Fibroblast of upper back skin (primary cell): ENCODE measurements at places on chromosomes 1 and 21.

DNA sequence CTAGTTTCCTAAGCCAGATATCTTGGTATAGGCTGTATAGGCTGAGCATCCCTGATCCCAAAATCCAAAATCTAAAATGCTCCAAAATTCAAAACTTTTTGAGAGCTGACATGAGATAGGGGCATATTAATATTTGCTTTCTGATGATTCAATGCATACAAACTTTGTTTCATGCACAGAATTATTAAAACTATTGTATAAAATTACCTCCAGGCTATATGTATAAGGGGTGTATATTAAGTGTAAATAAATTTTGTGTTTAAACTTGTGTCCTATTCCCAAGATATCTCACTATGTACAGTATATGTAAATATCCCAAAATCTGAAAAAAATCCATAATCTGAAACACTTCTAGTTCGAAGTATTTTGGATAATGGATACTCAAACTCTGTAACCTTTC lies 2.6 kb downstream of the WDR64 start:
- DNase-seq, result no peak

- DNase-seq, result no peak
Observed at GRCh38 chr1:45804669-45804969, 1.2 kb downstream of the MAST2 start.

DNA sequence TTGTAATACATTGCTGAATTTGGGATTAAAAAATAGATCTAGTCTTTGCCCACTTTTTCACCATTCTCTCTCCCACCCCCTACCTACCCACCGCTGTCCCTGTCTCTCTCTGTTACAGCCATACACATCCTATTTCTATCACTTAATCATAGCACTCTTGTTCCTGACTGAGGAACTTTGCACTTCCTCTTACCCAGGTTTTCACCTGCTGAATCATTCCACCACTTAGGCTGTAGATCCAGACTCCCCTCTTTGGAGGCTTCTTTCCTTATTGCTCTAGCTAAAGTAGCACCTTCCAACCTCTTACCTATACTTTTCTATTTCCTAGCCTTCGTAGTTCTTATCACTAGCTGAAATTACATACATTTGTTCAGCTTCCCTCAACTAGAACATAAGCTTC lies 59.6 kb downstream of the ATP6V1G3 start:
- DNase-seq, result no peak

GRCh38 chr1:50420689-50421365 lies 2.4 kb downstream of the DMRTA2 start:
- no peak for DNase-seq

DNA sequence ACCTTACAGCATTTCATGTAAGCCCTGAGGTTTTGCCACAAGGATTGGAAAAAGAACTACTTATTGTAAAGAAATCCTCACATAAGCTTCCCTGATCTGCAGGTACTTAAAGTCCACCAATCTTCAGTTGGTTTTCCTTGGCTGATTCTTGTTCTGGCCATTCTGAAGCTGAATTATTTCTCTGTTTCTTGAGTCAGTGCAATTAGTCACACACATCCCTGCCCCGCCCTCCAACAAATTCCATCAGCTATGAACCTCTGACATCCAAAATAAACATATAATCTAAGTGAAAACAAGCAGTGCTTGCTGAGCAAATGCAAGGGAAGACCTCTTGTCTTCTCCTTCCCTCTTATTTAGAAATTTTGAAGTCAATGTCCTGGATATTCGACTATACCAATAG lies 8.2 kb upstream of the FNDC7 start:
- DNase-seq, result peak; percentile 51

DNA sequence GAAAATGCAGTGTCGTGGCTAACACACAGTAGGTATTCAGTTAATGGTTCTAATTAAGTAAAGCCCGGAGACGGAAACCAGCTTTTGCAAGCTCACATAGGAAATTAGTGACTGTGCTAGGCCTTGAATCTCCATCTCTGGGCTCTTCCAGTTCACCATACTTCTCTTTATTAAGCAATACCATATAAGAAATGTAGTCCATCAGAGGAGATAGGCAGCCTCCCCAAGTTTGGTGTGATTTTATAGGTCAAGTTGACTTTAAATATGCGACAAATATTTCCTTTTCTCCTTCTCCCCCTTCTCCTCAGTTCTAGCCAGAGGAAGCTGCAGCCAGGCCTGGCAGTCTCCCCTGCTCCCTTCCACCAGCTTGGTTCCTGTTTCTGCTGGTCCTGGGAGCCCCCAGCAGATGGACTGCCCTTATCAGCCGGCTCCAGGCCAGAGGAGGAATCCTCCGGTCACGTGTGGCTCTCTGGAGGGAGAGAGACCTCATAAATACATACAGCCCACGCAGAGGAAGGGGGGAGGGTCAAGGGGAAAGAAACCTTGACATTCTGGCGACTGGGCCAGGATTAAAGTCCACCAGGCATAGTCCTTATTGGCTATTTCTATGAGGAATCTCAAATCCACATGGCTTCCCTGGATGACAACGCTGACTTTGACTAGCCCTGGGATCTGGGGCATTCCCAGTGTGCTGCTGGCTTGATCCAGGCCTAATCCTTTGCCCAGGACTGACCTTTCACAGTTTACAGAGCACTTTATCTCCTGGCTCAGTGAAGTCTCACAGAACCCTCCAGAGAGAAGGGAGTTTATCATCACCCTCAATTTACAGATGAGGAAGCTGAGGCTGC lies 115.1 kb upstream of the JUN start:
- no peak for DNase-seq

- DNase-seq, result peak; percentile 94
Observed at GRCh38 chr21:38263493-38263892, 6.7 kb downstream of the KCNJ15 start.

- DNase-seq, result no peak
Observed at GRCh38 chr1:66267201-66267940, 266.6 kb upstream of the SGIP1 start.

DNA sequence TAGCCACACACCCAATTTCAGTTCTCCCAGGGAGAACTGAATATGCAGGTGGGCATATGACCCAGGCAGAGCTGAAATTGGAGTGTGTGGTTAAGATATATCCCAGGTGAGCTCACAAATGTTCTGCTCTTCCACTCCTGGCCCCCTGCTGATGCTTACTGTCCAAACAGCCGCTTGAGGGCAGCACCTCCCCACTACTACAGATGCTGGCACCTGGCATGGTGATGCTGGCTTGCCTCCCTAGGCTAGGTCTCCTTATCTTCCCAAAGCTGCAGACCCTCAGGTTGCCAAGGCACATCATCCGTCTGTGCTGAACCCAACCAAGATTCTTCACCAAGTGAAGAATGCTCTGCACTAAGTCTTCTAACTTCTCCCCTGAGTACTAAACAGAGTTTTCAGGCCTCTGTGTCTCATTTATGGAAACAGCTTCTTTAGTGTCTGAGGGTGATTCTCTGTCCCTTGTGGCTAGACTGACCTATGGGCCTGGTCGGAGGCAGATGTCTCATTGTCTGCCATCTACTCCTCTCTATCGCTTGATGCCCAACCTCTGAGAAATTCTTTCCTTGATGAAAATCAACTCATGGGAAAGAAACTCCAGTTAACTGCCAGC lies 27.2 kb downstream of the XCL1 start:
- DNase-seq, result peak; percentile 65

GRCh38 chr1:98385652-98386051 lies 275.9 kb upstream of the SNX7 start:
- peak; percentile 49 for DNase-seq

GRCh38 chr1:7552402-7552801 lies 218.7 kb upstream of the VAMP3 start:
- no peak for DNase-seq
